OCI-LY7 (cell line): ENCODE measurements at places on chromosomes 1 and 21. TPM values are rescaled to one million over a fixed set of nuclear protein-coding genes. Genes with fewer than 3 reads are reported as not detected.

C1orf226 gene
- not detected in 2 replicates for total RNA-seq

DNA sequence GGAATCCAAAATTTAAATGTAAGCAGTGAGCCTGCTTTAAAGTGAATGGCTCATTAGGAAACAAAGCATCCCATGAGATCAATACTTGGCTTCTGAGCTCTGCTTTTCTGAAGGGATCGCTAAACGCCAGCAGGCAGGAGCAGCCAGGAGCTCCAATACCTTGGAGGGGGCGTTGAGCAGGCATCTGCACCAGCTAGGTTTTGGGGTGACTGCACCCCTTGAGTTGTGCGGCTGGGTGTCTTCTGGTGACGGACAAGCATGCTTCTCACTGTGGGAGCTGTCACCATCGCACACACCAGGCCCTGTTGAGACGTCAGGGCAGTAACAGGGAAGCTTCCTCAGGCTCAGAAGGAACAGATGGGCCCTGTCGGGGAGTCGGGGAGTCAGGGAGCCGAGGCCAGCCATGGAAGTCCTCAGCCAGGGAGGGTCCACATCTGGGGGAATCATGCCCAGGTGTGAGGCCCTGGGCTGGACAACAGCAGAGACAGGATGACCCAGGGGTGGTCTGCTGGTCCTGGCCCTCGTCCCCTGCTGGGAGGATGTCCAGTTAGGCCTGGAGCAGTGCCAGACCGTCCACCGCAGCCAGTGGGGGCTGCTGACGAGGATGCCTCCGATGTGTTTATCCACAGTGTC lies 57.9 kb upstream of the ADARB1 start:
- no peak for DNase-seq

- no peak for DNase-seq
Measured at GRCh38 chr1:39782103-39782502, 6.6 kb downstream of the BMP8B start.

- no peak for DNase-seq
Measured at GRCh38 chr1:171845998-171846397, 4.7 kb downstream of the DNM3 start.

- DNase-seq: no peak
Measured at GRCh38 chr1:47893412-47893811, 103.8 kb downstream of the TRABD2B start.

- no peak for DNase-seq
Measured at GRCh38 chr1:1084372-1085170, 10.5 kb upstream of the RNF223 start.

DNA sequence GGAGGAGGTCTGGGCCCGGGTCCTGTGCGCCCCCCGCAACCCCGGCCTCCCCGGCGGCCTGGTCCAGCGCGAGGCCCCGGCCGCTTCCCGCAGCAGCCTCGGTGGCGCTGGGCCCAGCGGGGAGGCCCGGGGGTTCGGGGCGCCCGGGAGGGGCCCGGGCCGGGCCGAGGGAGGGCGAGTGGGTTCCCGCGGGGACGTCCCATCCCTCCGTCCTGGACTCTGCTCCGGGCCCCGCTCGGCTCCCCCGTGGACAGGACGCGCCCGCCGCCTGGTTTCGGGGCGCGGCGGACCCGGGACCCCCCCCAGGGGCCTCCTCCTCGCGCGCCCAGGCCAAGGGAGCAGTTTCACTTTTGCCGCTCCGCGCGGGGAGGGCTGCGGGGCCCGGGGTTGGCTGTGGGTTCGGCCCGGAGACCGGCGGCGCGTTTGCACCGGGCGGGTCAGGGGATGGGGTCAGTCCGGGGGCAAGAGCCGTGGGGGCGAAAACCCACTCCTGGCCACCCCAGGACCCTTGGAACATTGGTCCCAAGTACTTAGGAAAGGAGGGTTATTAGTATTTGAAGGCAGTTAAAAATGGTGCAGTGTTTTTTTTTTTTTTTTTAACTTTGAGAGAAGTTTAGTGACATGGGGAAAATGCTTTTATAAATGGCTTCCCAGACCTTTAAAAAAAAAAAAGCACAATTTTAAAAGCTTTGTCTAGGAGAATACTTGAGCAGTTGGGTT lies 677 bp downstream of the AGPAT3 start:
- no peak for DNase-seq
